Occipital lobe (tissue), 3 donors: ENCODE measurements at places on chromosomes 7 and 10.

DNA sequence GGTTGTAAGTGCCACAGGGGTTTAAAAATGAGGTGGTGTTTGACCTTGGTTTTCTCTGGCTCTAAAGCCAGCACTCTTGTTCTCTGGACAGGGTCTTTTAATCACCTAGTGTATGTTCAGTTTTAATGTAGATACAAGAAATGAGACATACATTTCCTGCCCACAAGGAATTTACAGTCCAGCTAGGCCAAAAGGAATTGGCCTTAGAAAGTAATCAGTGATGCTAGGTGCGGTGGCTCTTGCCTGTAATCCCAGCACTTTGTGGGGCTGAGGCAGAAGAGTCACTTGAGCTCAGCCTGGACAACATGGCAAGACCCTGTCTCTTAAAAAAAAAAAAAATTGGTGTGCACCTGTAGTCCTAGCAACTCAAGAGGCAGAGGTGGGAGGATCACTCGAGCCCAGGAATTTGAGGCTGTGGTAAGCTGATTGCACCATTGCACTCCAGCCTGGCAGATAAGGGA is 100.2 kb downstream of the LRMDA start:
- no peak for DNase-seq

GRCh38 chr10:74728225-74728624 is 98.2 kb upstream of the KAT6B start:
- no peak for DNase-seq

DNA sequence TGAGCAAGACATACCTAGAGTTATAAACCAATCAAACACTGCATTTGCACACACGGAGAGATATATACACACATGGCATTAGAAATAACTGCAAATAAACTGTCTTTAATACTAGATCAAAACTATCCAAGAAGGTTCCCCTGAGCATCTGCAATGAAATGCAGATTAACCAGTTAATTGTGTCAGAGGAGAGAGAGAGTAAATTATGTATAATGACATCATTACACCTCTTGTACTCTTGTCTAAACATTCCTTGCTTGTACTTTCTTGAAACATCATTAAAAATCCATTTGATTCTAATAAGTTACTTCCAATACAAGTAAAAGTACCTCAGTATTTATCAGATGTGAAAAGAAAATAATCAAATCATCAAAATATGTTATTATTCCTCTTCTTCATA is 932 bp downstream of the ANKRD22 start:
- no peak for DNase-seq

DNA sequence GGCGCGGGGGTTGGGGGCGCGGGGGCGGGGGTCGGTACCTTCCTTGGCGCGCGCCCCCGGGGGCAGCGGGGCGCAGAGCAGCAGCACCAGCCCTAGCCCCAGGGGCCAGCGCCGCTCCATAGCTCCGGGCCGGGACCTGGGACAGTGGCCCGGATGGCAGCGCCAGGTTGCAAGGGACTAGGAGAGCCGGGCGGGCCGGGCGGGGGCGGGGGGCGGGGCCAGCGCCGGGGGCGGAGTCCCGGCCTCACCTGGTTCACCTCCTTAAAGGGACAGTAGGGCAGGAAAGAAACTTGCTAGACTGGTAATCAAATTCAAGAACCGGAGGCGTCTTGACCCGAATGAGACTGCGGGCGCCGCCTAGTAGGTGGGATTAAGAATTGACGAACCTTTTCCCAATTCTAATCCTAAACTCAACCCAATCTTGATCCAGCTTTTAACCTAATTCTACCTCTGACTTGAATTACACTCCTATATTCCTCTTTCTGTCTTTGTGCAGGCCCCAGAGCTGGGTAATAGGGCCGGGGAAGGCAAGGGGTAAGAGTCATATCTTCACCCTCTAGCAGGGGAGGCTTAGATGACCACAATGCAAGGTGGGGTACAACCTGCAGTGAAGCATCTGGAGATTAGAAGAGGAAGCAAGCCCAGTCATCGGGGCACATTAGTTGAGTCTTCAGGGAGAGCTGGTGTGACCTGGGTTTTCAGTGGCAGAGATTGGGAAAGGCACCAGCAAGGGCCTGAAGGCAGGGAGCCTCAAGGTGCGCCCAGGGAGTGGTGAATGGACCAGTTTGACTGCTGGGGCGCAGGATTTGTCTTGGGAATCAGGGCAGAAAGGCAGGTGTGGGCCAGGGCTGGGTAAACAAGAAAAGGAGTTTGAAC is at the start of gene EPHA1:
Gene EPHA1 (minus strand): TSS at position 171 of the 876 bp plus-strand sequence. CDS start 51 bp downstream, at position 120.
- DNase-seq: no peak

- no peak for DNase-seq
Observed at GRCh38 chr10:96339956-96340904, 18.6 kb downstream of the OPALIN start.

DNA sequence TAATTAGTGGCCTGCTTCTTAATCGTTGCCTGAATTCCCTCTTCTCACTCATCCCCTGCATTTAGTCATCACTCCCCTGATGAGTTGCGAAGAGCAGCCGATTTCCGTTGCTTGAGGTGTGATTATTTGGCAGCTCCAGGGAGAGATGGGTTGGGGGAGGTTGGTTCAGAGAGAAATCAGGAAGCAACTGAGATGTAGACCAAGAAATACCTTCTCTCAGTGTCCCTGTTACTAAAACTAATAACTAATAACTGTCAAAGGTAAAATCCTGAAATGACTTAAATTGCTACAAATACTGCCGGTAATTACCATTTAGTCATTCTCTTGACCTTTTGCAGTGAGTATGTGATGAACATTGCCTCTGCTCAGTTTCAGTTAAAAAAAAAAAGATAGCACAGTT is 76.9 kb downstream of the ELMO1 start:
- no peak for DNase-seq
